ENCODE measurements at places on chromosomes 12 and 14. TPM values are rescaled to one million over a fixed set of nuclear protein-coding genes. Genes with fewer than 3 reads are reported as not detected.

- peaks cover 9% of the 10 kb centered on the region for H3K36me3 ChIP-seq
- H3K4me1 ChIP-seq = no peaks in the 10 kb centered on the region
- DNase-seq = no peak
- no peak overlapping the region for H3K27ac ChIP-seq
These were observed 48.7 kb downstream of the MIPOL1 start for GRCh38 chr14:37246427-37246829.

Gene SLC4A8
- total RNA-seq = 0.83 TPM

GRCh38 chr12:92859650-92860386 is 69.3 kb downstream of the EEA1 start:
- no peak overlapping the region for H3K4me3 ChIP-seq
- no peaks in the 10 kb centered on the region for H3K4me1 ChIP-seq
- no peak for DNase-seq
- no peaks in the 10 kb centered on the region for H3K27me3 ChIP-seq
- no peak overlapping the region for H3K27ac ChIP-seq

Gene FAM186B
- under 0.01 TPM for total RNA-seq

Gene STYX
- total RNA-seq = 20.3 TPM

Gene TAS2R43
- total RNA-seq = 0.39 TPM
